ENCODE measurements at places on chromosomes 5 and 9.
A peak's percentile ranks its signal among the peaks of the same experiment; 100 is the strongest.

- no peak for DNase-seq
These were observed 34.4 kb upstream of the CCDC112 start for GRCh38 chr5:115330830-115331229.

GRCh38 chr9:2559192-2560152 lies 62.1 kb upstream of the VLDLR start:
- no peak for DNase-seq

DNA sequence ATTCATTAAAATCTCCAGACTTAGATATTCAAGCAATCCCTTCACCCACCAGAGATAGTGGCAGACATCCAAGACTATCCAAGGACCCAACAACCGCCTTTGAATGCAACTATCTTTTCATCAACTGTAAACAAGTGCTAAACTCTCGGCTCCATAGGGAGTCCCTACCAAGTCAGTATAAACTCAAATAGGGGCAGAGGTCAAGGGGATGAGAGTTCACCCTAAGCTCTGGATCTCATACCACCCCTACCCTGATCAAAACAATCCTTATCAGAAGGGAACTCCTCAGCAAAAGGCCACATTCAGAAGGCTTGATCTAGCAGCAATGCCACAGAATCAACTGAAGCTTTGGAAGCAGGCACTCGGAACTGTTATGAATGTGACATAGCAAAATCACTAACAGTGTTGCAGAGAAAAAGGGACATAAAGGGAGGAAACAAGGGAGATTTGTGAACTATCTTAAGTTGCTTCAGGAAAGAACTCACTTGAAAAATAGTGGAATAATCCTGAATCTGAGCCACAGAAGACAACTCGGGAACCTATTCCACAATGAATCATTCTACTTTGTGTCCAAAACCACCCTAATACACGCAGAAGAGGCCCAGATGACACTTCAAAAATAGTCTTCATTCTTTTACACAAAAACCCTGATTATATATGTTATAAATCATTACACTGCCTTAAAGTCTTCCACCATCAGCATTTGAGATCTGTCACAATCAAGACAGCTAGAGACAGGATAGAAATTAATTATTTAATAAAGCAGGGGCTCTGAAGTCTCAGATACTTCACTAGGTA lies 49.8 kb downstream of the NR6A1 start:
- DNase-seq = no peak

DNA sequence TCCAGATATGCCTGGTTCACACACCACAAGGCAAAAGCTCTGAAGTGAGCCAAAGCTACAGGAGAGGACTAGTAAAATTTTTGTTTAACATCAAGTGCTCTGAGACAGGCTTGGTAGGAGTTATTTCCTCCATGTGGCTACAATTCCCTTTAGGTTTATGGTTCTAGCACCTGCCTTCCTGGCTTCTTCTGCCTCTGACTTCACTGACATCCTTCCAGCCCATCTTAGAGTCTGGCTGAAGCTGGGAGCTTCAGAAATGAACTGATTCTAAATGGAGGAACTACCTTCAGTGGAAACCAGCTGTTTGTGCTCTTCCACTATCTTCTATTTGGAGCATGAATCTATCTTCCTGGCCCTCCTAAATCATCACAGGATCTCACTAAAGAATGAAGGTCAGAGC lies 215.3 kb upstream of the FBXL7 start:
- no peak for DNase-seq

- DNase-seq = no peak
These were observed 25.4 kb upstream of the WWC1 start for GRCh38 chr5:168266016-168266415.

DNA sequence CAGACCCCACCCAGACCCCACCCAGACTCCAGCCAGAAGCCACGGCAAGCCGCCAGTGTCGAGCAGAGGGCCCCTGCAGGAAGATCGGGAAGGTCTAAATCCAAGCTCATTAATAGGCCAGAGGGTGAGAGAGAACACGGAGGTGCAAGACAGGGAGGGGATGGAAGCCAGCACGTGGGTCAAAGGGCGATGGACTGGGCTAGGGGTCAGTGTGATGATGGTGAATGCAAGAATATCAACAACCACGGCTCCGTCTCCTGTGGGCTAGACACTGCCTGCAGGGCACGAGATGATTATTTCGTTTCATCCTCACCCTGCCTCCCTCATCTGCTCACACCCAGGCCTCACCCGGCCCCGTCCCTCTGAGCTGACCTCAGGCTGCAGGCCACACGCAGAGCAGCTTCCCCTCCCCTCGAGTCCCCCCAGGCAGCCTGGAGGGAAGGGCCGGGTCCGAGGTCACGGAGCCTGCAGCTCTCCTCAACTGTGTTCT lies 122.0 kb downstream of the COL23A1 start:
- no peak for DNase-seq

GRCh38 chr9:89941875-89942274 lies 337.1 kb downstream of the GADD45G start:
- no peak for DNase-seq

- no peak for DNase-seq
These were observed 333.8 kb downstream of the RASEF start for GRCh38 chr9:82729141-82729540.

- no peak for DNase-seq
These were observed 88.9 kb upstream of the CACNA1B start for GRCh38 chr9:137788561-137789294.

GRCh38 chr5:1007681-1008450 lies 736 bp upstream of the NKD2 start:
- no peak for DNase-seq

GRCh38 chr5:124195411-124195810 lies 551.0 kb downstream of the ZNF608 start:
- no peak for DNase-seq

DNA sequence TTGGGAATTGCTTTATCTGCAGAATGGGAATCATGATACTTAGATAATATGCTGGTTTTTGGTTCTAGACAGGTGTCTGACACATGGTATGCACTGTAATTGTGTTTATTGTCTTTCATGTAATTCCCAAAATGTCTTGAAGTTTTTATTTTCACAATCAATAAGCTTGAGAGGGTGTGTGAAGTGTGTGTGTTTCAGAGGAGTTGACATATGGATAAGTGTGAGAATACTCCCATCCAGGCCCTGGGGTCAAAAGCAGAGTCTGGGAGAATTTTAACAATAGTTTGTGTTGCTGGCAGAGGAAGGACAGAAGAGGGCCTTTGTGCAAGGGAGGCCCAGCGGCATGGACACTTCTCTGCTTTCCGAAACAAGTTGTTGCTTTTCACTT lies 8.4 kb downstream of the PRDM6 start:
- DNase-seq = no peak

- no peak for DNase-seq
These were observed 32.2 kb downstream of the FANCC start for GRCh38 chr9:95285307-95285706.

GRCh38 chr9:80143899-80144298 lies 572.1 kb downstream of the TLE4 start:
- no peak for DNase-seq

GRCh38 chr9:110142868-110143481 lies 65.0 kb downstream of the C9orf152 start:
- no peak for DNase-seq

GRCh38 chr5:120517607-120518252 lies 53.6 kb downstream of the PRR16 start:
- no peak for DNase-seq

- DNase-seq = no peak
These were observed 1.1 kb downstream of the GSN start for GRCh38 chr9:121268851-121269641.

GRCh38 chr5:126016256-126016655 lies 407.0 kb upstream of the GRAMD2B start:
- no peak for DNase-seq

DNA sequence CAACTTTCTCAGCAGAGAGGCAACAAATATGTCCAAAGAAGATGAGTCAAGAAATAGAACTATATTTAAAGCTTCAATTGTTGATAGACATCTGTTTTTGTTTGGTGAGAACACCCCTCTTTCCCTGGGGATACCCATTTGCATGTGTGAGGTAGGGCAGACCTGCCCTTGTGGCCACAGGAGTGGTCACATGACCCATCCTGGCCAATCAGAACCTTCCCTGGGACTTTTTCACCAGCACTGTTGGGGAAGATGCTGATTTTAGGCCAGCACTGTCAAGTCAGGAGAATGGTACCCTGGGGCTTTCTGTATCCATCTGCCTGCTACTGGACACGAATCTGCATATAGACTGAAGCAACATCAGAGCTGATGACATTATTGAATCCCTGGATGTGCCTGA lies 211.2 kb downstream of the CDK5RAP2 start:
- DNase-seq = no peak

GRCh38 chr9:26975728-26976707 lies 19.8 kb downstream of the IFT74 start:
- DNase-seq = no peak

- no peak for DNase-seq
These were observed 78.8 kb upstream of the MAST4 start for GRCh38 chr5:66517351-66517750.

DNA sequence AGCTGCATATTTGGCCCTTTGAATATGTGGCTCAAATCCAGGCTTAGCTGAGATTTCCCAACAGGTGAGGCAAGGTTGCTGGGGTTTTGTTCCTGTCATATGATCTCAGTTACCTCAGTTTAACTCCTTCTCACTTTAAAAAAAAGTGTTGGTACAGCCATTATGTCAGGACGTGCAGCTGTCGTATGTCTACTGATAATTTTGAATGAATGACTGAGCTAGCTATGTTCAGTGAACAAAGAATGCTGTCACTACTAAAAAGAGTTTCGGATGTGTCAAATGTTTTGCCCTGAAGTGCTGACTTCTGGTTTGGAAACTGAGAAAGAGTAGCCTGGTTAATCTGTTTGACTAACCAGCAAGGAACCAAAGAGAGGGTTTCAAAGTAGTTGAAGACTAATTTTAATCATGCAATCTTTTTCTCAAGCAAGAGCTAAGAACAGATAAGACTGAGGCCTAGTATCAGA lies 106.3 kb upstream of the NR3C1 start:
- DNase-seq = no peak

- no peak for DNase-seq
These were observed 114.7 kb upstream of the PANK3 start for GRCh38 chr5:168693883-168694282.

DNA sequence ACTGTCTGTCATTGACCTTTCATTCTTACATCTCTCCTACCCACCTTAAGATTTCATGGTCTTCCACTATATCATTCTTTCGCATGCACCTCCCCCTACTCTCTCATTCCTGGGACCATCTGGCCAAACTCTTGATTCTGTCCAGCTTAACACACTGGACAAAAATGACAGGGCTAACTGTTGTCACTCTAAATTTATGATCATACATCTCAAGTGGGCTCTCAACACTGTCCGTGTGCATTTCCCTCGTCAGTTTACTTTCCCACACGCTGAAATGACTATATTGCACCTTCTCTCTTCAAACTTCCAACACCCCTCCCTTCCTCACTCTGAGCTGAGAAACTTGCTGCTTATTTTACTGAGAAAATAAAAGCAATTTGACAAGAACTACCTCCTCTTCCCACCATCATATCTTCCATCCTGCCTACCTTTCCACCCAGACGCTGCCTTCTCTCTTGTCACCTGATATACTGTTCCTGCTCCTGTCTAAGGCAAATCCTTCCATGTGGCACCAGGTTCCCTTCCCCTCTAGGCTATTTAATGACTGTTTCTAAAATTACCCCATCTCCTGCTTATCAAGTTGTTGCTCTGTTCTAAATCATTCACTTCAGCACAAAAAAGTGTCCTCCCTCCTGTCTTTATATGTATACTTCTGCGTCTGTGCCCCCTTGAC lies 8.1 kb upstream of the KLF9 start:
- no peak for DNase-seq

DNA sequence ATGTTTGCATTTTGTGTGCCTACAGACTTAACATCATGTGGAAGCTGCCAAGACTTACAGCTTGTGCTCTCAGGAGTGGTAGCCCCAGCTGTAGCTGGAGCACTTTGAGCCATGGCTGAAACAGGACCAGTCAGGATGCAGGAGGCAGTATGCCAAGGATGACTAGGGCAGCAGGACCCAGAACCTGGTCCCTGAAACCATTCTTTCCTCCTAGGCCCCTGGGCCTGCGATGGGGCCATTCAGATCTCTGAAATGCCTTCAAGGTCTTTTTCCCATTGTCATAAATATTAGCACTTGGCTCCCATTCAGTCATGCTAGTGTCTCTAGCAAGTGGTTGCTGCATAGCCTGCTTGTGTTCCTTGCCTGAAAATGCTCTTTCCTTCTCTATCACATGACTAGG lies 29.6 kb upstream of the VLDLR start:
- DNase-seq = no peak

GRCh38 chr9:126722252-126722921 lies 82.5 kb upstream of the ZBTB43 start:
- peak; percentile 97 for DNase-seq

DNA sequence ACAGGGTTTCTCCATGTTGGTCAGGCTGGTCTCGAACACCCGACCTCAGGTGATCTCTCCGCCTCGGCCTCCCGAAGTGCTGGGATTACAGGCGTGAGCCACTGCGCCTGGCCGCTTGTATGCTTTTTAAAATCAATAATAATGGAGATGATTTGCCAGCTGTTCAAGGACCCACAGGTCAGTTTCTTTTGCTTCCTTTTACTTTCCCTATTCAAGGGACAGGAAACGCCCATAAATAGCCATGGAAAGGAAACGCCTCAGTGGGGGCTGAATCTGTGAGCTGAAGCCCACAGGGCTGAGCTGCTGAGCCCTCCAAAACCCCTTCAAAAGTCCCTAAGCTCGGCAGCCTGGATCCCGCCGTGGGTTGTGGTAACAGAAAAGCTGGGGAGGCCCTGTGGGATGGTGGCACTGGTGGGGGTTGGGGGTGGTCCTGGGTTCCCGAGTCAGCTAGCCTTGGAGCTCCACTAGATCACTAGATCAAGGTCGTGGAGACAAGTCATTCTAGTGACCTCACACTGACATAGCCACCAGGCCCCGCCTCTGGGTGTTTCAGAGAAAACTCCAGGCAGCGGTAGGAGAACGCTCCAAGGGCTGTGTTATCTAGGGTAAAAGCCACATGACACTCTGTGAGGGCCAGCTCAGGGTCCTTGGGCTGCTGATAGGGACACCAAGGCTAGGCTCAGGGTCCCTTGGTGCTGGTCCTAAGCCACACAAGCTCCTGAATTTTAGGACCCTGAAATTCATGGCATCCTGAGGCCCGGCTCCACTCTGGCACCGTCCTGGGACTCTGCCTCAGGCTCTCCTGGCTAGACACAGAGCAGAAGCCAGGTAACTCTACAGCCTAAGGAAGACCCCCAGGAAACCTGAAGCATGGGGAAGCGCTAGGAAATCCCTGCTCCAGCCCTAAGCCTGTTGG lies 18.0 kb upstream of the DUSP1 start:
- no peak for DNase-seq

DNA sequence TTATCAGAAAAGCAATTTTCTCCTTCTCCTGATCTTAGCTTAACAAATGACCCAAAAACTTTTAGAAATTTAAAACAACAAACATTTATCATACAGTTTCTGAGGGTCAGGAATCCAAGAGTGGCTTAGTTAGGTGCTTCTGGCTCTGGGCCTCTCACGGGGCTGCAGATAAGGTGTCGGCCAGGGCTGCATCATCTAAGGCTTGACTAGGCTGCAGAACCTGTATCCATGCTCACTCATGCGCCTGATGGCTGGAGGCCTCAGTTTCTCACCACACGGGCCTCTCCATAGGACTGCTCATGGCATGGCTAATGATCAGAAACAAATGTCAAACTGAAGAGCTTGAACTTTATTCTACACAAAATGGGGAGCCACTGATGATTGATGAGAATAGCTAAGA lies 210.0 kb downstream of the SEC61B start:
- no peak for DNase-seq

Measured in stimulated activated naive CD8-positive, alpha-beta T cell treated with anti-CD3 and anti-CD28 coated beads, Interleukin-15, Interleukin-2, amounts not matched to agents 100 U/mL and 50 U/mL, for 24 hours (primary cell).